IPS DF 6.9 (cell line): ENCODE measurements at places on chromosomes 16 and 17.

DNA sequence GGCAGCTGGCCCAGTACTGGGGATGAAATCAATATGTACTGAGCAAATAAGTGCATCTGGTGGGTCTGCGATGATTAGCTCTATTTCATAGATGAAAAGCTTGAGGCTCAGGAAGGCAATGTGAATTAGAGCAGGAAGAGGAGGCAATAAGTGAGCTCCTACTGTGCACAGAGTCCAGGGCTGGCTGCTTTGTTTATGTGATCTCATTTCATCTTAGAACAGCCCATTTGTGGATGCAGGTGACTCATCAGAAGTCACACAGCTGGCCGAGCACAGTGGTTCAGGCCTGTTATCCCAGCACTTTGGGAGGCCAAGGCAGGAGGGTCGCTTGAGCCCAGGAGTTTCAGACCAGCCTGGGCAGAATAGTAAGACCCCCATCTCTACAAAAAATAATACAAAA is 7.1 kb downstream of the TMEM114 start:
- DNase-seq: no peak

- no peak for DNase-seq
These were observed 44.1 kb downstream of the GTF3C1 start for GRCh38 chr16:27505297-27506236.

DNA sequence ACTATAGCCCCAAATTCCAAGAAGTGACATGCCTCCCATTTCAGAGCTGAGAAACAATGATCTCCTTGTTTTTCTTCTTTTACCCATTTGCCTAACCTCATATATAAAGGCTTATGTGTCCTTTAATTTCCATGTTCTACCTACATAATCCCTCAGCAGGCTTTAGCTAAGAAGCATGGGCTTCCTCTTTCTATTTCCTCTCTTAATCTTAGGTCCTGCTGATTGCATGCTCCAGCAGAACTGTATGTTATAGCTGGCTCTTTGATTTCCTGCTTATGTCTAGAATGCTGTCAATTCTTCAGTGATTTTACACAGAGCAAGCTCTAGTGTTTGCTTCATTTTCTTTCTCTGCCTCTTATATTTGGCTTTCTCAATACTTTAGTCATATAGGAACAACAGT is 151.7 kb upstream of the COX10 start:
- no peak for DNase-seq

- DNase-seq: no peak
These were observed 28.7 kb upstream of the ALDH3A2 start for GRCh38 chr17:19619705-19620325.

- no peak for DNase-seq
These were observed 131.0 kb upstream of the CIBAR2 start for GRCh38 chr16:85243308-85243707.

GRCh38 chr16:79757163-79757562 is 156.6 kb upstream of the MAF start:
- no peak for DNase-seq

DNA sequence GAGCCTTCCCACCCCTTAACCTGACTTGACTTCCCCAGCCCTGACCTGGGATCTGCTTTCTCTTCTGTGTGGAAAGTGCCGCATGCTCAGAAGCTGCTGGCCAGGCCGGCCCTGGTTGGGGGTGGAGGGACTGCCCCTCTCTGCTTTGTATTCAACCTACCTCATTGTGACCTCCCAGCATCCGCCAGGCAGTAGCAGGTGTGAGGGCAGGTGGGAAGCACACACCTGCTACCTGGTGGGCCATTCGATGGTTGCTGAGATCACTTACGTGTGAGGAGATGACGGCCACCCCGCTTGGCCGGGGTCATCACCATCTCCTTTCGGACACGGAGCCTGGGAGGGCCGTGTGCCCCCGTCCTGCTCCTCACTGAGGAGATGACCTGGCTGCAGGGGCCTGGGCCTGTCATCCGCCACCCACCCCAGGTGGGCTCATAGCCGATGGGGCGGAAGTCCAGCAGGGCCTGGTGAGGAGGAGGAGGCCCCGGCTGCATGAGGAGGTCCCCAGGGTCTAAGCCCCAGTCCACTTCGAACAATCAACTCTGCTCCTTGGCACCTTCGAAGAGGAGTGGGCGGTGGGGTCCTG is 7.1 kb downstream of the CPNE7 start:
- DNase-seq: no peak

DNA sequence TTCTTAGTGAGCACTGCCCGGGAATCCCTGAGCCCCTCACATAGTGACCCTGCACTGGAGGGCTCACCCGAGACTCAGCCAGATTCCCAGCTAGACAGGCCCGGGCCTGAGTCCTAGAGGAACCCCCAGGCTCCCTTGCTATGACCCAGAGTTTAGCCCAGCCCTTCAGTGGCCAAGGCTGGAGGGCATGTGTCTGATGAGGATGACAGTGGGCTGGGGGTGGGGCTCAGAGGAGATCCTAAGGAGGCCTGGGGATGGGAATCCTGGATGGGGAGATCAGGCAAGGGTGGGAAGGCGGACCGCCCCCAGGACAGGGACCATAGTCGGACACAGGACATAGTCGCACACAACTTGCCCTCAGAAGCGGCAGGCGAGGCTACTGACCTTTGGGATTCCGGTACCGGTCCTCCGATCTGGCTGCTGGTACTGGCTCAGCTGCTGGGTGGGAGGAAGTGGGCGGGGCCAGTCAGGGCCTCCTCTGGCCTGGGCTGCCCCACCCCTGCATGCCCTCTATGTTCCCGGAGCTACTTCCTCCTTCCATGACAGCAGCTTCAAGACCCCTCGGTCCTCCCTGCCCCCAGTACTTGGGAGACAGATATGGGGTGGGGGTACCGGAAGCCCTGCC is 1.1 kb downstream of the CD79B start:
- no peak for DNase-seq

DNA sequence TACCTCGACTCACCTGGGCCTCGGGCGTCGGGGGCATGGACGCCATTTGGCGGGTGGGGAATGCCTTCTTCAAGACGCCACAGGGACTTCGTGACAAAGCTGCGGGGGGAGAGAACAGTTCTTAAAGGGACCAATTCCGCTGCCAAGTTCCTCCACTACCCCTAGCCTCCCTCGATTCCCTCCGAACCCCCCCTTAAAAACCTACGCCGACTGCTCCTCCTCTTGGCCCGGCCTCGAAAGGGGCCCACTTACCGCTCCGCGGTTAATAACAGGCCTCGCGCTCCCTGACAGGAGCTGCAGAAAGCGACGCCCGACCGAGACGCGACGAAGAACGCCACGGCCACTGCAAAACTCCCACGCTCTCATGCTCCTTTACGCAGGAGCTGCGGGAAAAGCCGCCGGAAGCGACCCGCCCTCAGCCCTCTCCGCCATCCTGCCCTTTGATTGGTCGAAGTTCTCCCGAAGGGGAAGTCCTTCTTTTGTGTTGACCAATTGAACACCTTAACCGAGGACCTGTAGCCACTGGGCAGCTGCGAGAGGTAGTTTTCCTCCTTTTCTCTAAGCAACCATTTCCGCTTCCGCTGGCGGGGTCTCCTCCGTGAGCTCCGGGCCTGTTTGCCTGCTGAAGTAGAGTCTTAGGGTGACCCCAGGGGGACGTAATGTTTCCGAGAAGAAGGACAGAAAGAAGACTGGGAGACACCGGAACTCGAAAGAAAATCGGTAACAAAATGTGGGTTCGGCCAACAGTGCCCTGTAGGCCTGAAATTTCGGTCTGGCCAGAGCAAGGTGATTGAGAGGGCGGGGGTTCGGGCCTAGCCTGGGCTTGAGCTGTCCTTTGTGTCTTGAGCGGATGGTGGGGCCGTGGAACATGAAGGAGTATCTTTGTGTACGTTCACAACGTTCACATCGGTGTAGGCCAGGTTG is at the start of the genes NAA60 and ZNF597:
TSS of gene NAA60 (plus strand) at position 573 of the 924 bp plus-strand sequence. CDS start 32,548 bp downstream, outside the sequence.
TSS of gene ZNF597 (minus strand) at position 397 of the 924 bp plus-strand sequence. CDS start at position 46, 351 bp downstream.
- peak; percentile 57 for DNase-seq

GRCh38 chr16:58366247-58367031 is 25.8 kb upstream of the GINS3 start:
- DNase-seq: no peak

DNA sequence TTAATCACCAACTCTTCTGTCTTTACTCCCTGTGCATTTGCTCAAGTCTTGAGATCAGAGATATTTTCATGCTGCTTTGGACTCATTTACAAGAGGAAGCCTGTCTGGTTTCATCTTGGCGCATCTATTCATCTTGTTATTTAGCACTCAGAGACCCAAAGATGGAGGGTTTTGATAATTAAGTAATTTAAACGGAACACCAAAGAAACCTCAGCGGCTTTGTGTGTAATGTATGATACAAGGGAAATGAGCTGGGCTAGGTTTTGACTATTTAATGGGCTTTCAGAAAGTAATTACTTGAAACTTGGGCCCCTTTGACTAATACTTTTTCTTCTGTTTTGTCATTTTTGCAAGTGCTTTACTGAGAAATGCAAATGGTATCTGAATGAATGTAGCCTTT is 66.2 kb upstream of the CACNG3 start:
- DNase-seq: no peak

DNA sequence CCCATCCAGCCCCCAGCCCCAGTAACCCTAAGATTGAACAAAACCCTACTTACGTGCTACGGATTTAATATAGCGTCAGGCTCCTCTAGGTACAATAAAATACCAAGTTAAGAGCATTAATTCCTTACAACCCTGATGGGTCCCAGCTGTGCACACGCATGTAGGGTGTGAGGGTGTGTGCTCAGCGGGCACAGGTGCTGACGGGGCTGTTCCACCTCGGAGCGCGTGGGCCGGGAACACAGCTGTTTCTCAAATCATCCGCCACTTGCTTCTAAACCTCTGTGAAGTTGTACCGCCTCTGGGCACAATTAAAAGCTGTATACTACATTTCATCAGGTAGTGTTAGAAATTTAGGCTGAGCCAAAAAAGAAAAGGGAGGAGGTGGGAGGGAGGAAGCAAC is 478.6 kb downstream of the MAF start:
- no peak for DNase-seq

DNA sequence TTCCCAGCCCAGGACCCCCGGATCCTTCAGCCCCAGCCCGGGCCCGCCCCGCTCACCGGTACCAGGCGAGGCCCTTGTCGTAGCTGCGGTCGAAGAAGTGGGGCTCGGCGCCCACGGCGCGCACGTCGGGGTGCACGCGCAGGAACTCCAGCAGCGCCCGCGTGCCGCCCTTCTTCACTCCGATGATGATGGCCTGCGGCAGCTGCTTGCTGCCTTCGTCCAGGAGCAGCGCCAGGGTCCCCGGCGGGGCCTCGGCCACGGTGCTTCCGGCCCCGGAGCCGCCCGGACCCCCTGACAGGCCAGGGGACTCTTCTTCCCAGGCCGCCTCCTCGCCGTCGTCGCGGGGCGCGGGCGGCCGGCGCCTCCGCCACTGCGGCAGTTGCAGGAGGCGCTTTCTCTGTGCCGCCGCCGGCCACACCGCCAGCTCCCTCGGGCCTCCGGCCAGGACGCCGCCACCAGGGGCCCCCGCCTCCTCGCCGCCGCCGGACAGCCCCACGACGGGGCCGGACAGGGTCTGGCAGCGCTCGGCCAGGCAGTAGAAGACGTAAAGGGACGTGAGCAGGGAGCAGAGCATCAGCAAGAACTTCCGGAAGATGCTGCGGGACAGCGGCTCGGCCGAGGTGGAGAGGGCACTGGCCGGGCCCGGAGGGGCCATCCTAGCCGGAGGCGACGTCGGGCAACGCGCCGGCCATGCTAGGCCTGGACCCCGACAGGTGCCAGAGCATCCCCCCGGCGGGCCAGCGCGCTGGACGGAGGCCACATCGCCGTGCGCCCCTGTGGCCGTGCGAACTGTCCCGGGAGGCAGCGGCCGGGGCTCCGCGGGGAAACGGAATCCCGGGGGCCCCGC is 1.0 kb downstream of the HS3ST3A1 start:
- DNase-seq: no peak

GRCh38 chr17:44501866-44502375 is 1.3 kb downstream of the GPATCH8 start:
- no peak for DNase-seq

DNA sequence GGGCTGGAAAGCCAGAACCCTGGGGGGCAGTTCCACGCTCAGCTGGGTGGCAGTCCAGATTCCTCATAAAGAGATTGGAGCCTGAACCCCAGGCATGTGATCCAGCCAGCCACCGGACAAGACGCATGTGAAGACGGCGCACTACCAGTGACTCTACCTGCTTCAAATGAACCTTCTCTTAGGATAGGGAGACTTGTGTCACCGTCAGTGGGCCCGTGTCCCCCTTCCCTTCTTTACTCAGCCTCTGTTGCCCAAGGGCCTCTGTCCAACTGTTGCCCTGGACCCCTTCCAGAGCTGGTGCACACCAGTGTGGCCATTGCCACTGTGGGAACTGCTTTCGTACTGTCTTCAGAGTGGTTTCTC is 18.2 kb downstream of the CLUAP1 start:
- no peak for DNase-seq

- DNase-seq: no peak
These were observed 31.4 kb upstream of the HS3ST3B1 start for GRCh38 chr17:14269473-14269872.

DNA sequence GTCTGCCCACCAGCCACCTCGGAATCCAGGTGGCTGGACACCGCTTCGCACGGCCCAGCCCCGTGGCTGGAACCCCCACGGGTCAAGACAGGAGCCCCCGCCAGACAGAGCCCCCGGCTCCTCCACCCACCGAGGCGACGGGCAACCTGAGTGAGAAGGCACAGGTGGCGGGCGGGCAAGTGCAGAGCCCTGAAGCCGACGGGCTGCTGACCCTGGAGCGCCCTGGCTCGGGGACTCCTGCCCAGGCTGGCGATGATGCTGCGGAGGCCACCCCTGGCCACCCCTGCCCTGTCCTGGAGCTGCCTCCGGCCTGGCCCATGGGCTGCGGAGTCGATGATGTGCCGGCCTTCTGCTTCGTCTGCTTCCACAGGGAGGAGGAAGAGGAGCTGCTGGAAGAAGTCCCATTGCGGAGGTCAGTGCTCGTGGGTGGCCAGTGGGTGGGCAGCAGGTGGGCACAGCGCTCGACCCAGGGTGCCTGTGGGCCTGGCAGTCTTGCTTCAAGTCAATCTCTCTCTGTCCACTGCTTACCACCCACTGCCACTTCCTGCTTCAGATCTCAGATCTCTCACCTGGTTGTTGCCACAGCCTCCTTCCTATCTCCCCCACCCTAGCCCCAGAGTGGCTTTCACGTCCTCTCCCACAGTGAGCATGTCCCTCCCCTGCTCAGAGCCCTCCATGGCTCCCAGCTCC is 33.1 kb upstream of the SBK1 start:
- DNase-seq: no peak

DNA sequence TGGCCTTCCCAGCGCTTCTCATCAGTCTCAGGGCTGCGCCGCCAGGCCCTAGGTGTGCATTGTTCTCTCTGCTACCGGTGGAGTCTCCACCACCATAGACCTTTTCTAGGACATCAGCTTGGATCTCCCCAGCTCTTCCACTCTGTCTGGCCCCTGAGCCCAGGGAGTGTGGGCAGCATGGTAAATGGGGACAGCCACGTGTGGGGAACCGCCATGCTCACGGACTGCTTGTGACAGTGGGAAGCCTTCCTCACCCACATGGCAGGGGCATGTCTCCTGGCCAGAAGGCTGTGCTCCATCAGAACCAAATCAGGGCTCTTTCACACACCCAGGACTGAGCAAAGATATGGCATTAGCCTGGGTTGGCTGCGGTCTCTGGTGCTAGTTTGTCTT is 51.3 kb downstream of the TNFRSF13B start:
- no peak for DNase-seq

GRCh38 chr16:26963109-26963508 is 103.6 kb upstream of the C16orf82 start:
- peak; percentile 70 for DNase-seq
